ENCODE measurements at places on chromosomes 5 and 9. TPM values are rescaled to one million over a fixed set of nuclear protein-coding genes. Genes with fewer than 3 reads are reported as not detected.
A peak's percentile ranks its signal among the peaks of the same experiment; 100 is the strongest.

DNA sequence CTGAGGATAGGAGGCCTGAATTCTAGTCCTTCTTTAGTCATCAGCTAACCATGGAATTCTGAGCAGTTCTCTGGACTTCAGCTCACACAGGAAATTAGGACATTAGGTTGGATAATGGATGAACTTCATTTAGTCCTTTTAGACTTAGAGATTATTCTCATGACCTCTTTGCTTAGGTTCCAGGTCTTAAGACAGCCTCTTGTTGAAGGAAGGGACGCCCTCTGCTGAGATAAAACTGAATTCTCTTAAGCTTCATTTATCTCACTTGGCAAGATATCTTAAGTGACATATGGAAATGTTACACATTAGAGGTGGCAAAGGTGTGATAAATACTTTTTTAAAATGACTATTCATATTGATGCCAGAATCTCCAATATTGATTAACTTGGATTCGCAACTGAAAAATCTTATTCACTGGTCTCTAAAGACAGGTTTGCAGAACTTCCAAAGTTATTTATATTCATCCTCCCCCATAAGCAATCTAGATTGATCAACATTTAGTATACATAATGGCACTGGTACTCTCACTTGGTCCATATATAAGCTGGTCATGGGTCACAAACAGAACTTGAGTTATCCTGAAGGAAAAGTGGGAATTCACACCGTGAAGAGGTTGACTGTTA, 16.9 kb upstream of the ZNF366 start:
- no peak overlapping the region for H3K27ac ChIP-seq
- no peak overlapping the region for H3K4me3 ChIP-seq
- H3K4me1 ChIP-seq: no peaks in the 10 kb centered on the region
- no peaks in the 10 kb centered on the region for H3K27me3 ChIP-seq

DNA sequence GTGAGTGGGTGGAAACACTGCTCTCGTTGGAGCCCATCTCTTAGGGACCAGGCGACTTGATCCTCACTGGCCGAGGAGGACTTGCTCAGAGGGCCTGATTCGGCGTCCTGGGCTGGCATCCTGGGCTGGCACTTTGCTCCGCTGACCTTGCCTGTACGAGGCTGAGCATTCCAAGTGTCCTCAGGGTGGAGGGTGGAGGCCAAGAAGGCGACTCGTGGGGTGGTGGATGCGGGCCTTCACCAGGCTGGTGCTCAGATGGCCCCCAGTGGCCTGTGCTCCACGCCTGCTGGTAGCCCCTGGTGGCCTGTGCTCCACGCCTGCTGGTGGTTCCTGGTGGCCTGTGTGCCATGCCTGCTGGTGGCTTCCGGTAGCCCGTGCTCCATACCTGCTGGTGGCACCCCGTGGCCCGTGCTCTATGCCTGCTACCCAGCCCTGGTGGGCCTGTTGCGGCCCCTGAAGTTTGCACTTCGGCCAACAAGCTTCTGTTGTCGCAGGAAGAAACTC, 42.9 kb downstream of the PHF2 start:
- no peak overlapping the region for H3K27ac ChIP-seq
- no peaks in the 10 kb centered on the region for H3K36me3 ChIP-seq
- H3K27me3 ChIP-seq: no peaks in the 10 kb centered on the region
- no peak for DNase-seq
- H3K4me3 ChIP-seq: no peak overlapping the region

- DNase-seq: no peak
- no peak overlapping the region for H3K27ac ChIP-seq
- H3K27me3 ChIP-seq: peaks cover 30% of the 10 kb centered on the region
- H3K4me3 ChIP-seq: no peak overlapping the region
- H3K4me1 ChIP-seq: no peaks in the 10 kb centered on the region
These were observed 13.3 kb downstream of the SHC3 start for GRCh38 chr9:89165341-89165740.

DNA sequence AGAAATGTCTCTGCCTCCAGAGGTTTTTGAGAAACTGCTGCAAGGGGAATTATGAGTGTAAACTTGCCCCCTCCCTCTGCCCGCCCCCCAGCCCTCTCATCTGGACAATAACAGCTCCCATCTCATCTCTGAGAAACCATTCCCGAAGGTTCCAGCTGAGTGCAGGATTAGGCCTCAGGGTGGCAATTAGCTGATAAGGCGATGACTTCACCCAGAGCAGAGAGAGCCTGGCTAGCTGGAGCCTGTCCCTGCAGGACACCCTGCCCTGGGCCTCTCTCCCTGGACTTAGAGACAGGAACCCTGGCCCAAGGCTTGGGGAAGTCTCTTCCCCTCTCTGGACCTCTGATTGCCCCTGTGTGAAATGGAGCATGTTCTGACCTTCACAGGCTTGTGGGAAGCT, 45.7 kb upstream of the HAND1 start:
- no peaks in the 10 kb centered on the region for H3K36me3 ChIP-seq
- peaks cover 64% of the 10 kb centered on the region for H3K27me3 ChIP-seq
- H3K4me3 ChIP-seq: no peak overlapping the region

- H3K27me3 ChIP-seq: peaks cover 9% of the 10 kb centered on the region
- H3K4me3 ChIP-seq: no peak overlapping the region
- DNase-seq: peak; percentile 73
- no peaks in the 10 kb centered on the region for H3K36me3 ChIP-seq
These were observed 13.7 kb upstream of the FCHSD1 start for GRCh38 chr5:141664733-141665461.

The MYOZ3 gene
- not detected for polyA plus RNA-seq

The IFNA4 gene
- not detected for polyA plus RNA-seq

All from naive B cell (primary cell).